Thoracic aorta (tissue), 2 donors: ENCODE measurements at places on chromosomes 6 and 20. TPM values are rescaled to one million over a fixed set of nuclear protein-coding genes. Genes with fewer than 3 reads are reported as not detected.

GRCh38 chr20:48165401-48165685 lies 380.1 kb upstream of the SULF2 start:
- H3K27me3 ChIP-seq = no peaks in the 10 kb centered on the region
- DNase-seq = no peak
- H3K4me3 ChIP-seq = no peak overlapping the region
- H3K4me1 ChIP-seq = no peaks in the 10 kb centered on the region

DNA sequence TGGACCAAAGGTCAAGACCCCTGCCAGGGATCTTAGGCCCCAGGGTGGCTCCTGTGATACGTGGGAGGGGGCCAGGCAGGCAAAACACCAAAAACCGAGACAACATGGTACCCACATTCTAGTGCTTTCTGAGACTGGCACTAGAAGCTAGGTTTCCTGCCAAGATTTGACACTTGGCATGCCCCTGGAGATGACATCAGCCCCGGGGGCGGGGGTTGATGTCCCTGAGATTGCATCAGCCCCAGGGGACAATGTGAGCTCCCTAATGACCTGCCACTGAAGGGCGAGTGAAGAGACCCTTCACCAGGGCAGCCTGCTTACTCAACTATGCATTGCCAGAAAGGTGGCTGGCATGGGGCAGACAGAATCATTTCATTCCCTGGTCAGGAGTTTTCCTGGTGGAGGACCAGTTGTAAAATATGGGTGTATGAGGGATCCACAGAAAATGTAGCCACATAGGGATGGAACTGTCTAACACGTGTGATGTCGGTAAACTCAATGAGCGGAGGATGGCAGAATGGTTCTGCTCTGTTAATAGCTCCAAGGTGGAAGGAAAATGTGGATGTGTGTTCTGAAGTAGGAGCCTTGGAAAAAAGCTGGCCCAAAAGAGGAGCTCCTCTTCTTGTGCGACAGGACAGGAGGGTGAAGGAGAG lies 219.7 kb downstream of the UNC5CL start:
- H3K27ac ChIP-seq = no peak overlapping the region
- no peaks in the 10 kb centered on the region for H3K4me1 ChIP-seq
- H3K36me3 ChIP-seq = no peaks in the 10 kb centered on the region
- H3K27me3 ChIP-seq = no peaks in the 10 kb centered on the region
- H3K4me3 ChIP-seq = no peak overlapping the region
- no peak for DNase-seq

- H3K4me3 ChIP-seq = no peak overlapping the region
- no peak overlapping the region for H3K27ac ChIP-seq
- H3K4me1 ChIP-seq = peaks cover 16% of the 10 kb centered on the region
- no peaks in the 10 kb centered on the region for H3K36me3 ChIP-seq
Observed at GRCh38 chr20:41392871-41393704, 26.5 kb upstream of the EMILIN3 start.

DNA sequence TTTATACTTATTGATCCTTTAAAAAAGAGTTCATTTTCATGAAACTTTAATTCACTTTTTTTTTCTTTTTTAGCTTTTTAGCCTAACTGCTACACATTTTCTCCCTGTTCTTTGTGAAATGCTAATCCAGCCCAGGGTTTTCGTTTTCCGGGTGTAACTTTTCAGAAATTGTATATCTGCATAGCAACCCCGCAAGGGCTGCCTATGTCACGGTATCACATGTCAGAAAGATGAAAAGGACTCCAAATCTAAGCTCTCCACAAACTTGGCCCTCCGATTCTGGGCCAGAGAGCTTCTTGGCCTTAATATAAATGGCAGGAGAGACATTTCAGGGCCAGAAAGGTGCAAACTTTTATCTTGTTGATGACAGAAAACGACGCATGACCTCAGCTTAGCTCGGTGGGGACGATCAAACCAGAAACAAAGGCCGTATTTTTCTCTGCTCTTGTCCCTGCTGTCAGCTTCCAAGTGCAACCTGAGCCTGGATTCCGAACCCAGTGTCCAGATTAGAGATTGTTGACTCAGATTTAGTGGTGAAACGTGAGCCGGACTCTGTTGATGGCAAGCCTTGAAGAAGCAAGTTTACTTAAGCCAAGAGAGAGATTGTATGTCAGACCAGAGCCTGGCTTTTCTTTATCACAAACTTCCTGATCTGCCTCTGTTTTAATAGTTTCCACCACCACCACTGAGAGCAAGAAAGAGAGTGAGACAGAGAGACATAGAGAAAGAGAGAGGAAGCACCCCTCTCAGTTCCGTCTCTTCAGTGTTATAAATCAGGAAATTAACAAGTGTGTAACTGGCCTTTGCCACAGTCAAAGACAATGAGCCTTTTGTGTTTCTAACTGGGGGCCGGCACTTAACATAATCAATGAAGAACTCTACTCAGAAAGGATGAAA lies 157.8 kb downstream of the SCML4 start:
- H3K27ac ChIP-seq = no peak overlapping the region
- H3K36me3 ChIP-seq = no peaks in the 10 kb centered on the region
- no peak for DNase-seq
- no peaks in the 10 kb centered on the region for H3K4me1 ChIP-seq

DNA sequence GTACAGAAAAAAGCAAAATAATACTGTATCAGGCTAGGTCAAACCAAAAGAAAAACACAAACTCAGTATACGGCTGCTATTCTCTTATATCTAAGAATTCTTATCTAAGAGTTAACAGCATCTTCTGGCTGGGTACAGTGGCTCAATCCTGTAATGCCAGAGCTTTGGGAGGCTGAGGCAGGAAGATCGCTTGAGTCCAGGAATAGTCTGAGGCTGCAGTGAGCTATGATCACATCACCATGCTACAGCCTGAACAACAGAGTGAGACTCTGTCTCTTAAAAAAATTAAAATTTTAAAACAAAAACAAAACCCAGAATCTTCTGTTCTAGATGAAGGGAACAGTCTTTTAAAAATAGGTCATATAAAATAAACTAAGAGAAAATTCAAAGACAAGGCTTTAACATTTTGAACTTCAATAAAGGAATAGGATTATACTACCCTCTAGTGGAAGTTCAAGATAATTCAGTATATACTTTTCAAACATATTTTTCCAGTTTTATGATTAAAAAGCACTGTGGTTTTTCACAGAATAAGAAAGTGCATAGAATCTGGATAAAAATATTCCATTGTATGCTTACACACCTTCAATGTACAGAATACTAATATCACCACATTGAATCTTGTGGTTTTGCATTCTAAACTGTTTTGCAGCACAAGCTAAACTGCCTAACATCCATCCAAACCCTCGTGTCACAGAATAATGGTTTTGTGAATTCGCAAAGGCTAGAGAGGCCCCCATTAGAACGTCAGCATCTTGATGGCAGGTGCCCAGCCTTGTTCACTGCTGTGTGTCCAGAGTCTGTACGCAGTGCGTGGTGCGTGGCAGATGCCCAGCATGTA lies 39.3 kb downstream of the DTNBP1 start:
- no peak overlapping the region for H3K4me3 ChIP-seq
- no peak for DNase-seq
- H3K27ac ChIP-seq = no peak overlapping the region
- H3K36me3 ChIP-seq = no peaks in the 10 kb centered on the region

- no peak overlapping the region for H3K4me3 ChIP-seq
- no peak overlapping the region for H3K27ac ChIP-seq
- no peaks in the 10 kb centered on the region for H3K4me1 ChIP-seq
- no peak for DNase-seq
- H3K36me3 ChIP-seq = no peaks in the 10 kb centered on the region
Observed at GRCh38 chr6:121042766-121043165, 291.5 kb downstream of the TBC1D32 start.

- H3K27ac ChIP-seq = no peak overlapping the region
- peaks cover 35% of the 10 kb centered on the region for H3K36me3 ChIP-seq
- no peak for DNase-seq
- no peak overlapping the region for H3K4me3 ChIP-seq
Observed at GRCh38 chr20:51668515-51668914, 99.7 kb downstream of the ATP9A start.

DNA sequence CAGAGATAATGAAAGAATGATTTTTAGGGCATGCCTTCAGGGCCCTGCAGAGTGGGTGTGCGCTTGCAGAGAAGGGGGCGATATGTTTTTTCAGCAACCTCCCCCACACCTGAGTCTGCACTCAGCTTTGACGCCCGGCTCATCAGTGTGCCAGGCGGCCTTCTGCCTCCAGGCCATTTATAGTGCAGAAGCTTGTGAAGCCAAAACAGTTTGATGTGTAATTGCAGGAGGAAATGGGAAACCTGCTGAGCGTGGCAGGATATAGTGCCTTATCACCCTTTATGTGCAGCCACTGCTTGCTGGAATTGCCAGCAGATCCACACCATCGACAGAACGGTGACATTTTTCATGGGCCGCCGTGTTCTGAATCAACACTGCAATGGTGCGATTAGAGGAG lies 178.2 kb downstream of the CDH4 start:
- no peak overlapping the region for H3K27ac ChIP-seq
- no peak for DNase-seq
- no peaks in the 10 kb centered on the region for H3K27me3 ChIP-seq
- H3K4me3 ChIP-seq = no peak overlapping the region
- H3K4me1 ChIP-seq = no peaks in the 10 kb centered on the region

- no peaks in the 10 kb centered on the region for H3K4me1 ChIP-seq
- DNase-seq = no peak
Observed at GRCh38 chr20:20411402-20411801, 43.5 kb downstream of the INSM1 start.

DNA sequence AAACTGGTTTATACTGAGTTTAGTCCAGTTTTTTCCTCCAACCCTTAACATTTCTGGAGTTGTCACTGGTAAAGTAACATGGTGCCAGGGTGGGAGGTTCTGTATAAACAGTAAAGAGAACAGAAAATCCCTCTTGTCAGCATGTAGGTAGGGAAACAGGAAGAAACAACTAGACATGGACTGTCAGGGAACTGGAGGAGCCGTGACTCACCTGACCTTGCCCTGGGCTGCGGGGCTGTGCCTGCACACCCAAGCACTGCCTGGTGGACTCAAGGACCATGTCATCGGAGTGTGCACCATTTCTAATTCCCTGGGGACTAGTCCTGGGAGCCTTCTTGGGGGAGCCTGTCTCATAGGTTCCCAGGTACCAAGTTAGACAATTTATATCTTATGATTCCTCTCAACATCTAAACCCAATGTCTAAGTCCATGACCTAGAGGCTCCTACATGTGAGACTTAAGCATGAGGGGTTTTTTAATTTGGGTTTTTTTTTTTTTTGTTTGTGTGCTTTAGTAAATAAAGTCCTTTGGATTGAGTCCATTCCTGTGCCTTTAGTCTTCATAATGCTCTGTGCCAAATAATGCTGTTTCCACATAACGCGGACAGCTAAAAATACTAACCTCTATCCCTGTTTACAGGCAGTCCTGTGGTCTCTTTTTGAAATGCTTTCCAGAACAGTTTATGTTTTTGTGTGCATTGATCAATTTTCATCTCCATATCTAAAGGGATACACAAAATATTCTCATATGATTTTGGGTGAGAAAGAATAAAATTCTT lies 136.9 kb upstream of the SUPT3H start:
- H3K36me3 ChIP-seq = no peaks in the 10 kb centered on the region
- no peak overlapping the region for H3K4me3 ChIP-seq
- DNase-seq = no peak
- no peaks in the 10 kb centered on the region for H3K27me3 ChIP-seq
- no peaks in the 10 kb centered on the region for H3K4me1 ChIP-seq

DNA sequence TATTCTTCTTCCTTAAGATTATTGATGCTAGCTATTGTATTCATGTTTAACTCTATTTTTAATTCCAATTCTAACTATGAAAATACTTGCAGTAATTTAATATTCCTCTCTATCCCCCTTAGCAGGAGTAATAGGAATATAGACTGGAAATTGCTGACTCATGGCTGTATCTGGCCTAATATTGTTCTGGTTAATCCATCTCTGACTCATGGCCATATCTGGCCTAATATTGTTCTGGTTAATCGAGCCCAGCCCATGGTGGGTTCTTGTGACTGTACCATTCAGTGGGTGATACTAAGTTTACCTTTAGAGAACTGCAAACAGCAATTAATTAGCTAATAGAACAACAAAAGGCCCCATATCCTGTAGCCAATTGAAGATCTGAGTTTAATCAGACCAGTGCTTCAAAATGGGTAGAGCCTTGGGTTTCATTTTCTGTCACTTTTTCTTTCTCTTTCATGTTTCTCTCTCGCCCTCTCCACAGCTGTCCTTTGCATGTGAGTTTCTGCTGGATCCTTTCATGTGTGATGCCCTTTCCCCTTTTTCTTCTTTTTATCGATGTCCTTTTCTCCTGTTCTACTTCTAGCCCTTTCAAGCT lies 50.6 kb downstream of the SLC22A3 start:
- peaks cover 44% of the 10 kb centered on the region for H3K4me1 ChIP-seq
- peak overlapping the region; percentile 86 for H3K27ac ChIP-seq
- no peak overlapping the region for H3K4me3 ChIP-seq
- H3K36me3 ChIP-seq = no peaks in the 10 kb centered on the region
- H3K27me3 ChIP-seq = no peaks in the 10 kb centered on the region

DNA sequence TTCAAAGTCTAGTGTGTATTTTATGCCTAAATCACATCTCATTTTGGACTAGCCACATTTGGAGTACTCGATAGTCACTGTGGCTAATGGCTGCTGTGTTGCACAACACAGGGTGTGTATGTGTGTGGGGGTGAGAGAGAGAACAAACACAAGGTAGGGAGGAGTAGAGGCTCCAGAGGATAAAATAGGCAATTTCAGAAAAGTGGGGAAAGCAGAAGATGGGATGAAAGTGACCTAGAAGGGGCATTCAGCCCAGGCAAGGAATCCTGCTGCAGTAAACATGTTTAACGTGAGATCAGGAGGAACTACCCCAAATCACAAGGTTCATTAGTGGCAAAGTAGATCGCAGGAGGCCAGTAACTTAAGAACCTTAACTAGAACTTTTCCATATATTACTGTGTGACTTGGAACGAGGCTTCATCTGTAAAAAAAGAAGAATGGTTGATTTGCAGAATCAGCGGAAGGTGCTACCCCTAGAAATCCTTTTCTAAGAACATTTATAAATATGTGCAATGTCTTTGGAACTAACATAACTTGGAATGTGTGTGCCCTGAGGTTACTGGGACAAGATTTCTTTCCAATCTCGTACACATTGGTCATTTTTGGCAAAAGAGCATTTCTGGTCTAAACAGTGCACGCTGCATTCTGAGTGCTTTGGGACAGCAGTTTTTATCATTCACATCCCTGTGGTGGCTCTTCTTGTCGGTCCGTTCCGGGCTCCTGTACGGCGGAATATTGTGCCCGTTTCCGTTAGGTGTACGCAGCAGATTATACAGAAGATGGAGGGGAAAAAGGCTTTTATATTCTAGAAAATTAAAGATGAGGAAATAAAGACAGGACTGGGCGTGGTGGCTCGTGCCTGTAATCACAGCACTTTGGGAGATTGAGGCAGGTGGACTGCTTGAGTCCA lies 2.6 kb downstream of the DUSP22 start:
- H3K4me3 ChIP-seq = no peak overlapping the region
- H3K27me3 ChIP-seq = no peaks in the 10 kb centered on the region
- H3K4me1 ChIP-seq = peaks cover 15% of the 10 kb centered on the region
- H3K27ac ChIP-seq = no peak overlapping the region

The BANF2 gene
- not detected for total RNA-seq

The KIAA1755 gene
- 11.0 TPM for total RNA-seq

The NKAIN4 gene
- total RNA-seq = not detected

The BTN1A1 gene
- total RNA-seq = not detected

The EYS gene
- not detected for total RNA-seq

The HLA-G gene
- not detected for total RNA-seq

The TRIM10 gene
- total RNA-seq = not detected

The RSPH9 gene
- not detected for total RNA-seq

The KCNK16 gene
- total RNA-seq = not detected

The GPX5 gene
- not detected for total RNA-seq

The SLC16A10 gene
- 32.4 TPM for total RNA-seq
